Right renal pelvis (tissue), 4 donors: ENCODE measurements at places on chromosomes 7 and 10.

GRCh38 chr10:59585046-59585700 is 124.5 kb downstream of the SLC16A9 start:
- DNase-seq, result no peak

DNA sequence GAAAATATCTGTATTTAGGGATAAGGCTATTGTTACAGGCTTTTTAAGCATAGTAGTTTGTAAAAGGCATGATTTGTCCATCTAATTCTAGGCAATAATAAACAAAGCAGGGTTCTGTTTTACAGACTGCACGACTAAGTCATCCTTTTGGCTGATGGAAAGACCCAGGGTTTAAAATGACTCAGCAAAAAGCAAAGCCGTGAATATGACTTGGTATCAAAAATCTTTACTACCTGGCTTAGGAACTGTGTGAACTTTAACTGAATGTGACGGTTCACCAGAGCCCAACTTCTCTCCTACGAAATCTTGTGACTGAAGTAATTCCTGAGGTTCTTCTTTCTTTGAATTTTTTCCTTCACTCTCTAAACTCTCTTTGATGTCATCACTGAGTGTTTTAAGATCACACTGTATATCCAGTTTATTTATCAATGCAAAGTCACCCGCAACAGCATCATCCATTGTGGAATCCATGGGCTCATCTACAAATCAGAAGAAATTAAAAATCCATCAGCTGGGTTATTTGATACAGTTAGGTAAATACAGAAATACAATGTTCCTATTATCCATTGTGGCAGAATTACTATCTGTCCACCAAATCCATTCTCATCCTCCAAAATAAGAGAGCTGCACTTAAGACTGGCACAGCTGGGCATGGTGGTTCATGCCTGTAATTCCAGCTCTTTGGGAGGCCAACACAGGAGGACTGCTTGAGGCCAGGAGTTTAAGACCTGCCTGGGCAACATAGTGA is 17.0 kb downstream of the ATE1 start:
- DNase-seq, result no peak

GRCh38 chr7:95933618-95934017 is 161.3 kb downstream of the DYNC1I1 start:
- DNase-seq, result no peak

DNA sequence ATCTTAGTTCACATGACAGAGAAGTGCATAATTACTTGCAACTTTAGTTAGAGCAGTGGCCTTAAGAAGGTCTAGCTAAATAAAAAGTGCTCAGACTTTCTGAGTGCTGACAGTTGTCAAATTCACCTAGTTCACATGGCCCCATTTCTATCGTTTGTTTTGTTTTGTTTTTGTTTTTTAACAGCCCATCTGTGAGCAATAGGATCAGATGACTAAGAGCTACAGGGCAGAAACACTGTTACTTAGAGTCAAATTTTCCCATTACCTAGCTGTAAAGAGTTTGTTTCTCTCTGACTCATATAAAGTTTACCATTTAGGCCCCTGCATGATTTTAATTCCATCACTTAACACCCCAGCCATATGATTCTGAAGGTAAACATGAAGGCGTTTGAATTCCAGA is 18.8 kb downstream of the CAV1 start:
- no peak for DNase-seq

DNA sequence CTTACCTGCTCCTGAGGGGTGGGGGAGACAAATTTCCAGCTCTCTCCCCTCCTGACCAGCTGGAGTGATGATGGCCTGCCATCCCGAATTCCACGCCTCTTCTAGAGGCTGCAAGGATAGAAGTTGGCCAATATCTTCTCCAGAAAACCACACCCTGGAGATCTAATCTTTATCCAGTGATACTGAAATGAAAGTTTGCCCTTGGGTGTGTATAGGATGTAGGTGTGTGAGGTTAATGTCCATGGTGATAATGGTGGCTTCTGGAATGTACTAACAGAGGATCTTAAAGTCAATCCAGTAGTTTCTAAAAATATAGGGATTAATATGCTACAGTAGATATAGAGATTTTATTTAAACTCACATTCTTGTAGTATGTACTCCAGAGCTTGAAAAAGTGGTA is 22.2 kb downstream of the AKR1B15 start:
- DNase-seq, result no peak
